ENCODE measurements at places on chromosomes 12 and 14.

GRCh38 chr12:15679151-15679550, 110.0 kb downstream of the EPS8 start:
- DNase-seq: no peak

DNA sequence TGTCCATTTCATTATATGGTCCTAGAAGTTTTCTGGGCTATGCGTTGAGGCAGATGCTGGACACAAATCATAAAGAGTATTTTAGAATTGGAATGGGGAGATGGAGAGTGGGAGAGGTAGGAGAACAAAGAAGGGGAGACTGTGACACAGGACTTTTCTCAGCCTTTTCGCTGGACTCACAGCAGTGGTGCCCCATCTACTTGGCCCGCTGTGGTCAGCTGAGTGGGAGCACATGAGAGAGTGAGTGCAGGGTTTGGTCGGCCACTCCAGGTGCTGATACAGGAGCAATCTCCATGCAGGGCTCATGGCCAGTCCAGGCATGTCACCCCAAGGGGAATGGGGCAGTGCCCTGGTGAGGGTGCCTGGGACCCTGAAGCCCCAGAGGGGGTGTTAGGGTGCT, 109.0 kb downstream of the MYRFL start:
- no peak for DNase-seq

DNA sequence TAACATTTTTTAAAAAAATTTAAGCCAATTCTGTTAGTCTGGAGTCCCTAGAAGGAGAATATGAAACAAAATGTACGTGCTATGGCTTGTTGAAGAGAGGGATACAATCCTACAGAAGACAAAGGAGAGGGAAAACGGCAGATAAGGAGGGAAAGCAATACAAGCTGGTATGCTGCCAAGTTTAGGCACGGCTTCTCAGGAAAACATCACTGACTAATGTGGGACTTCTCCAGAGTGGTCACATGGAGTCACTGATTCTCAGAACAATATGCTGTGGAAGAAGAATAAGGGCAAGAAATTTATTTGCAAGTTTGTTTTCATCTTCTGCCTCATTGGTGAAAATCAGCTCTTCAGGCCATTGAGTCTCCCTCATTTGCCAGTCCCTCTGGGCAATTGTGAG, 22.9 kb upstream of the NR1H4 start:
- DNase-seq: no peak

- DNase-seq: no peak
Measured at GRCh38 chr12:57551637-57552305, 1.9 kb downstream of the KIF5A start.

DNA sequence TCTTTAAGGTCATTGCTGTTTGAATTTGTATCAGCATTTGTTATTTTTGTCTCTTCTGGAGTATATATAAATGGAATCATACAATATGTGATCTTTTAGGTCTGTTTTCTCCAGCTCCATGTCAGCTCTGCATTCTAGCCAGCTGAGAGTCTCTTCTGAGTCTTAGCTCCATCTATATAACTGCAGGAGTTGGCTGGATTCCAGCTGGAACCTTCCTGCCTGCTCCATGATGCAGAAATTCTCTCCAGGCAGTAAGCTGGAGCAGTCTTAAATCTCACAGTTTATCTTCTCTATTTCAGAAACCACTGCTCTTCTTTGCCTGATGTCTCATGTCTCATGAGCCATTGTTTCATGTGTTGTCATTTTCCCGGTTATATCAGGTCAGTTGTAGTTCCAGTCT, 827.6 kb downstream of the NRXN3 start:
- no peak for DNase-seq

DNA sequence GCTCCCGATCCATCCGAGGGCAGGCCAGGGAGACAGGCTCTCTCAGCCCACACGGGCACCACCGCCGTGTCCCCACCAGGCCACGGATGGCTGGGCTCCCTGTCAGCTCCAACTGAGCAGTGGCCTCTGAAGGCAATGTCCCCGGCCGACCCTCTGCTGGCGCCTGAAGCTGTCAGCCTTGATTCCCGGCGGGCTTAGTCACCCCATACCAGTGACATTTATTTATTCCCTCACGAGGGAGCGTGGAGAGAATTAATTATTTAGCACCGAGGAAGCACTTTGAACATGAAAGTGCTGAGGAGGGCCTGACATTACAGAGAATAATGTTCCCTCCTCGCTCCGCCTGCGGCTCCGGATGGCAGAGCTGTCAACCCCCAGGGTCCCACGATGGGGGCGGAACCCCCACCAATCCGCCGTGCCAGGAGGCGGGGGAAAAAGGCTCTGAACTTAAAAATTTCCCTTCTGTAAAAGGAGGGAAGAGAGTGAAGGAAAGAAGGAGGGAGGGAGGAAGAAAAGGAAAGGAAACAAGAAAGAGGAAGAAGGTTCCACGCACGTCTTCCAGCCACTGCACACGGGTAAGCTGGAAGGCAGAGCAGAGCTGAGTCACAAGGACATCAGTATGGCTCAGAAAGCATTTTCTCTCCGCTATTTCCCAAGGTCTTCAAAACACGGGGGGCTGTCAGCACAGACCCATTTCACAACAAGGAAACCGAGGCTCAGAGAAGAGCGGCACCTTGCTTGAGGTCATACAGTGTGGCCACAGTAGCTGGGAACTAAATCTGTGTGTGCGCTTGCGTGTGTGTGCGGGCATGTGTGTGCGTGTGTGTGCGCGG, 108.7 kb upstream of the NCOR2 start:
- DNase-seq: no peak

DNA sequence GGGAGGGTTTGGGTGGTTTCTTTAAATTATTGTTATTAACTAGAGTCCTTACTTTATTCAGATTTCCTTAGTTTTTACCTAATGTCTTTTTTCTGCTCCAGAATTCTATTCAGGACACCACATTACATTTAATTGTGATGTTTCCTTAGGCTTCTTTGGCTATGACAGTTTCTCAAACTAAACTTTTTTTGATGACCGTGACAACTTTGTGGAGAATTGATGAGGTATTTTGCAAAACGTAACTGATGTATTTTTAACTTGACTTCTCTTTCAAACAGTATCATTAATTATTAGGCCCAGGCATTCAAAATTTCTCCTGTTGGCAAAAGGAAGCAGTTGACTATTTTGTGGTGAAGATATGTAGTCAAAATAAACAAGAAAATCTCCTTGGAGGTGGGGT, 10.5 kb downstream of the RNASE6 start:
- no peak for DNase-seq

GRCh38 chr14:38578278-38578681, 322.4 kb upstream of the CLEC14A start:
- no peak for DNase-seq

GRCh38 chr14:90703841-90704737, 112.1 kb downstream of the TTC7B start:
- no peak for DNase-seq

DNA sequence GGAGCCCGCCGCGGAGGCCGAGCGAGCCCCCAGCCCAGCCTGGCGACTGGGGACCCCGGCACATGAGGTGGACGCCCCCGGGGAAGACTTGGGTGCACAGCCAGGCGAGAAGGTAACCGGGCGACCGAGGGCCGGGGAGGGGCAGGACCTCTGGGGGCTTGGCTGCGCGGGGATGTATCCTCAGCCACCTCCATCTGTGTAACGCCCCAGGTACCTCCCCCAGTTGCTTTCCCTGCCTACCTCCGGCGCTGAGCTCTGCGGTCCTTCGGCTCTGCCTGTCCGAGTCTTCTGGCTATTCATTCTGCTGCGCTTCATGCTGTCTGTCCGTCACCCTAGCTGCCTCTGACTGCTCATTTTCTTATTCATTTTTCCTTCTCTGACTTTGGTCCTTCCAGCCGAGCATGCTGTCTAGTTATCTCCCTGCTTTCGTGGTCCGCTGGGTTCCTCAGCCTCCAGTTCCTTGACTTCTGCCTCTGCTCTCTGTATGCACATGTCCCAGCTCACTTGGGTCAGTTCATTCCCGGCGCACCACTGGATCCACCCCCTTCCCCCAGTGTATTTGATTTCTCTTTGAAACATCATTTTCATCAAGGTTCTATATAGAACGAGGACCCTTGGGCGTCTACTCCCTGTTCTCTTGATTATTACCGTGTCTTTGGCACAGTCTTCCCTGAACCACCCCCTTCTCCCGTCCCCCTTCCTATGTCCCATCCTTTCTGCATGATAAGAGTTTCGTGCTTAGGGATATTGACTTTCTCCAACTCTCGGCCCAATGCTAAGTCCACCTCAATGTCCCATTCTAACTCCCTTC, 612 bp downstream of the PHC1 start:
- DNase-seq: peak; percentile 80

GRCh38 chr14:32404784-32405573, 75.9 kb downstream of the AKAP6 start:
- DNase-seq: no peak

GRCh38 chr12:81094718-81095360, 17.0 kb downstream of the ACSS3 start:
- no peak for DNase-seq

Measured in GM19239 (cell line).